T-helper 1 cell (primary cell): ENCODE measurements at places on chromosomes 16 and 17.

GRCh38 chr17:30393911-30394867 is 15.5 kb downstream of the CPD start:
- DNase-seq = no peak

DNA sequence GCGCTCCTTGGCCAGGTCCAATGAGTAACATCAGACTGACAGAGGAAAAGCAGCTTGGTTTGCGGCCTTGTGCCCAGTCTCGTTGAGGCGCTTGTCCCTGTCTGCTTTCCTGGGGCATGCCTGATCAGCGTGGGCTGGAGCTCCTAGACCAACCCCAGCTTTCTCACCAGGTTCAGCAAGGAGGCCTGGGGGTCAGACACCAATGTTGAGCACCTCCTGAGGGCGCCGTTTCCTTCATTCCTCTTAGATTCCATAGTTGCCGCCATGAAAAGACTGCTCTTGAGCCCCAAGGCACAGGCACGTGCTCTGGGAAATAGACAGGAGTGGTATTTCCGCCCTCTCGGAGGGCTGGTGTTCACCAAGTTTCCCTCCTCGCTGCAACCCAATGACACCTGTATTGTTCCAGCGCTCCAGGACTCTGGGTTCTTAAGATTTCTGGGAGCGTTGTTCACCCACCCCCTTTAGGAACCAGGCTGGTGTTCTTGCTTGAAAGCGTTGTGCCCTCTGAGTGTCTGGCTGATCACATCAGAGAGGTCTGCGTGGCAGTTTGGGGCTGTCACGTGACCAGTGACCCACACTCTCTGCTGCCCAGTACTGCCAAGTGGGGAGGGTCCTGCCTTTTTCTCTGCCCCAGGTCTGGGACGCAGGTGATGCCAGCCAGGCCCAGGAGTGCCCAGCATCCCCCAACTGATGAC is 18.0 kb downstream of the KCTD2 start:
- no peak for DNase-seq

GRCh38 chr17:51402899-51403298 is 142.6 kb downstream of the UTP18 start:
- no peak for DNase-seq

DNA sequence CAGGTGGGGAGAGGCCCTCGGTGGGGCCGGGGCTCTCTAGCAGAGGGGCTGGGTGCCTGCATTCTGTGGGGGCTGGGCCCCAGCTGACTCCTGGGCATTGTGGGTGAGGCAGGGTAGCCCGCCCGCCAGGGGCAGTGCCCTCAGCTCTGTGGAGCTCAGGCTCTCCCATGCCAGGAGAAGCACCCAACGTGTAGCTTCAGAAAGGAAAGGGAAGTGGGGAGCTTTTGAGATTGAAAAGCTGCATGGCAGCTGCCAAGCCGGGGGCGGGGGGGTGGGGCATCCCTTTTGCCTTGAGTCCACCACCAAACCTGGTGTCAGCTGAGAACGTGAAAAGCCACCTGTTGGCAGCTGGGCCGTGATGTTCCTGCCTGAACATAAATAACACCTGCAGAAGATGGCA is 192.1 kb upstream of the CIBAR2 start:
- DNase-seq = no peak

DNA sequence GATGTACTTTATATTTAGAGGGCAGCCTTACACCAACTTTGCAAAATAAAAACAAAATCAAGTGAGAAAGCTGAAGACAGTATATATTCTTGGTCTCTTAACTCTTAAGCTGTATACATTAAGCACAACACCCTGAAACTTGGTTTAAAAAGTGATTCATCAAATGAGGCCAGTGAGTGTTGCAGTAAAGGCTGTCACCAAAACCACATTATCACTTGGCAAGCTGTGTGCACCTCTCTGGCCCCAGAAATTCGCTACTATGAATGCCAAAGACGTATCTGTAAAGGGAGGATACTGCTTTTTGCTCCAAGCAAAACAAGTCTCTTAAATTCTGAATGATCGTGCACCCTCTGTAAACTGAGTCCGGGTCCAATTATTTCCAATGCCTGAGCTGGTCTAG is 163.9 kb downstream of the ZFHX3 start:
- DNase-seq = no peak

GRCh38 chr17:35969558-35970380 is 11.5 kb downstream of the CCL16 start:
- DNase-seq = peak; percentile 56
